NK-92 treated with Interleukin-12 subunit alpha and Interleukin-12 subunit beta, amount 100 ng/mL, for 24 hours (cell line): ENCODE measurements at places on chromosomes 2 and 18.

DNA sequence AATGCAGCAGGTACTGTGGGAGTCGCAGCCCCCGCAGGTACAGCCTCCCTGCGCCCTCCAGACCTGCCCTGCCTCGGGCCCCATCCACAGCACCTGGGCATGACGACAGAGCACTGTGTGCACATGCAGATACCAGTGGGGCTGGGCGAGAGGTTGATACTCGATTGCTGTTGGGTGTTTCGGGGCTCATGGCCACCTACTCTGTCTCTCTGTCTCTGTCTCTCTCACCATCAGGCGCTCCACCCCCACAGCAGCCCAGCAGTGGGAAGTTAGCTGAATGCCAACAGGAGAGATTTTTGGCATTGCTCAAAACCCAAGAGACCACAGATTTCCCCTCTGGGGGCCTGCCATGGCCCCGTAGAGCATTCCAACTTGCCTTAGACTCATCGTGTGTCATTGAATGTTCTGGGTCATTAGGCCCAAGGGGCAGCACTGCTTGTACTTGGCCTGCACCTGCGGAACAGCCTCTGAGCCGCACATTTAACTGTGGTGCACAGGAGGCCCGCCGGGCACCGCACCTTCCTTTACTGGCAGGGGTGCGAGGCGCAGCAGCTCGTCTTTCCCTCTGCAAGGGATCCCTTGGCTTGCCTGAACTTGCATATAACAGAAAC is 18.8 kb downstream of the KCNIP3 start:
- DNase-seq, result no peak

DNA sequence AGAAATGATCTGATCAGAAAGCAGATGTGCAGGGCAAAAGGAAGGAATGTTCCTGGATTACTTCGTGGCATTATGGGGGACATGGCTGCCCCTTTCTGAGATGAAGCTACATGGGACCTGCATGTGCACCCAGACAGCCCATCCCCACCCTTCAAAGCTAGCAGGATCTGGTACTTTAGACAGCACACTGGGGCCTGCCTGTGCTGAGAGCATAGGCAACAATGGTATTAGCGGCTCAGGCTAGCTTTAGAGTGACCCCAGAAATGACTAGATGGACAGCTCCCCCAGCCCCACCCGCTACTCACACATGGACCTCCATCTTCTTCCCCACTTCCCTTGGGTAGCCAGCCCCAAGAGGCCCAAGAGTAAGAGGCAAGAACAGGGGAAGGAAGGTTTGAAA is 61.5 kb upstream of the NFE2L2 start:
- DNase-seq, result no peak

DNA sequence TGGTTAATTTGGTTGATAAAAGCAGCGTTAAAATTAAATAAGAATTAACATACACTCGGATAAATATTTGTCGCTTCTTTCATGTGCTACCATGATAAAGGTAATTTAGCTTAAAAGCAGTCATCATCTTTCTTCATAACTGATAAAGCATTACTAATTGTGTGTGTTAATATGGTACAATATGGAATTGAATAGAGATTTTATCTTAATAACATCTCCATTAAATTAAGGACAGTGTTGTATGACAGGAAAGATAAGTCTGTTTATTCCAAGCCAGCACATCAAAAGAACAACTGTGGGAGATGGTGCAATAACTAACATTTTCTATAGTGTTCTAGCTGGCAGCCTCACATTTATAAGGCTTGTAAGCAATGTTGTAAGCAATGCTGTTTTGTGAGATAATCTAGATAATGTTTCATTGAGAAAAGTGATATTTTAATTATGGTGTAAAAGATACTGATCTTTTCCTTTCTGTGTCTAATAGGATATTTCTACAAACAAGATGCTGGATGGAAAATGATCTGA is 64.4 kb upstream of the AFF3 start:
- DNase-seq, result no peak

DNA sequence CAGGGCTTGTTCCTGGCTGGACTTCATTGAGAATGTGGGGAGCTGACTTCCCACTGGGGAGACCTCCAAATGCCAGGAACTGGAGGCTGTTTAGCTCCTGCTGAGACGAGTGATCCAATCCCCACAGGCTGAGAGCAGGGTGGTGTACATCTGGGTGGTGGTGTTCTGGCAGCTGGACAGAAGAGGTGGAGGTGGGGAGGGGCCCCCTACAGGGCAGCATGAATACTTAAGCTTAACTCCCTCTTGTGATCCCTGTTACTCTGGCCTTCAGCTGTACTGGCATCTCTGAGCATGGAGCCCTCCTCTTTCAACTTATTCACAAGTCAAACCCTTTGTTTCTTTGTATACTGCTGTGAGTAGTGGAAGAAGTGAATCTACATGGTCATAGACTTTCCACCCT is 167.8 kb upstream of the LYPD1 start:
- no peak for DNase-seq

GRCh38 chr2:196767101-196767500 is 32.4 kb downstream of the GTF3C3 start:
- DNase-seq, result no peak

GRCh38 chr18:8602040-8602439 is 7.2 kb upstream of the RAB12 start:
- no peak for DNase-seq

DNA sequence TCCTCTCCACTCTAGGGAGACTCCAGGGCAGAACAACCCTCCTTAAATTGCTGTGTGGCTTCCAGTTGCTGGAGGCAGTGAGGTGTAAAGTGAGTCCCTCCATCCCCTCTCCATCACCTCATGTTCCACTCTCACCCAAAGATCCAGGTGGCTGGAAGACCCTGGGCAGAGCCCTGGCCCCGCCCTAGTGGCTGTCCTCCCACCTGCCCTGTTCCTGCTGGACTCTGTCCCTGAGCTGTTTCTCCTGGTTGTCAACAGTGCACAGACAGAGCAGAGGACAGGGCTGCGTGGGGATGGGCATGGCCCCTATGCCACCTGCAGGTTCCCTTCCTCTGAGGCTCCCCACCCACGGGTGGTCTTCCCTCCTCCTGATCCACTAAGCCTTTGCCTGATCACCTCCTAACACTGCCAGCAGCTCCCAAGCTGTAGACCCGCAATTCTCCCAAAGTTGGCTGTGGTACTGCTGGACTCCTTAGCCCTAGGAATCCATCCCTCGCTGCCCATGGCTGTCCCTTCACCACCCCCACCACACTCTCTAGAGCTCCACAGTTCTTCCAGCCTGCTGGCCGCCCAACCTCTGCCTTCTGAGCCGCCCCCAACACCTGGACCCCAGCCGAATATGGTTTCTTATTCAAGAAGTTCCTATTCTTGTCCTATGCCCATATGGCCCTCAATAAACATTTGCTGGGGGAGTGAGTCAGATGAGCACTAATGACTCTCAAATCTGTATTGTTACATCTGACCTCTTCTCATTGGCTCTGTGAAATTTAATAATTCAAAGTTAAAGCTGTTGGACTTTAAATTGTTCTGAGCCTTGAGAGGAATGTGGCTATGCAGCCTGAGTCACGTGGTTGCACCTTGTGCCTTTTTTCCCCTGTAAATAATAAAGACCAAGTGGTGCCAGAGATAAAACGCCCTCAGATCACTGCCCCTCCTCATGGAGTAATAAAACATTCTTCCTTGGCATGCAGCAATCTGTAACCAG is 260.0 kb upstream of the HS6ST1 start:
- no peak for DNase-seq

GRCh38 chr2:231138699-231139098 is 13.9 kb upstream of the HTR2B start:
- DNase-seq, result no peak

DNA sequence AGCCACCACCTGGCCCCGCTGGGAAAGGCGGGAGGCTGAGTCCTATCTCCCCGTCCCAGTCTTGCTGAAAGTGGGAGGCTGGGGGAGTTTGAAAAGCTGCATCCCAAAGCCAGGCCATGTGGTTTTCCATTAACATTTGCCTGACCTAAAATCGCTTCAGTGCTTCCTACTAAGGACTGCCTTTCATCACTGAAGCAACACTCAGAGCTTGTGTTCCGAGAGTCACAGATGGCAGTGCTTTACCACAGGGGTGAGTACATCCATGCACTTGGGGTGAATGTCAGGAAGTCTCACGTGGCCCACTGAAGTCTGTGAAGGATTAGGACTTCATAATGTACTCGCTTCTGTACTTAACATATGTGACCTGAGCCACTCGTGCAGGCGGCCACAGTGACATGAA is 43.3 kb downstream of the PXDN start:
- no peak for DNase-seq
